ENCODE measurements at places on chromosomes 4 and X. TPM values are rescaled to one million over a fixed set of nuclear protein-coding genes. Genes with fewer than 3 reads are reported as not detected.
A peak's percentile ranks its signal among the peaks of the same experiment; 100 is the strongest.

HEPH gene
- 42.4 TPM for total RNA-seq

ADGRL3 gene
- total RNA-seq, result not detected

PPP1R2C gene
- total RNA-seq, result not detected

SMIM20 gene
- 24.3 TPM for total RNA-seq

BST1 gene
- 32.6 TPM for total RNA-seq

CFAP47 gene
- not detected for total RNA-seq

DNA sequence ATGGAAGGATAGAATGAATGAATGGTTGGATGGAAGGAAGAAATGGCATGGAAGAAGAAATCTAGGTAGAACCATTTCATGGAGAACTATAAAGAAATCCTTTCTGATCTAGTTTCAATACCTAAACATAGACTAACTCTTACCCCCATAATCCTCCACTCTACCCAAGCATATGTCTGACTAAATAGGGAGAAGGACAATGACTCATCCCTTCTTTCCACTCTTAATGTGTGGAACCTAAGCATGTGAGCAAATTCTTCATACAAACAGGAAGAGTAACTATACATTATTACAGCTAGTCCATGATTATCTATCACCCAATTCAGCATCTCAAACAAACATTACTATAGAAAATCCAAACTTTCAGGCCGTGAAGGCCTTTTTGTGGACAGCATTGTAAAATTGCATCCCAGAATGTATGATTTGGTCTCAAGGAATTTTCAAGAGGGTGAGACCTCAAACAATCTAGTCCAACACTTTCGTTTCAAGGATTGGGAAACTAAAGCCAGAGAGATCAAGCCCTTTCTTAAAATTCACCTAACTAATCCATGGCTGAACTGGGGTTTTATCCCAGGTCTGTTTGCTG lies 11.2 kb downstream of the C1QTNF7 start:
- DNase-seq, result peak; percentile 54

DNA sequence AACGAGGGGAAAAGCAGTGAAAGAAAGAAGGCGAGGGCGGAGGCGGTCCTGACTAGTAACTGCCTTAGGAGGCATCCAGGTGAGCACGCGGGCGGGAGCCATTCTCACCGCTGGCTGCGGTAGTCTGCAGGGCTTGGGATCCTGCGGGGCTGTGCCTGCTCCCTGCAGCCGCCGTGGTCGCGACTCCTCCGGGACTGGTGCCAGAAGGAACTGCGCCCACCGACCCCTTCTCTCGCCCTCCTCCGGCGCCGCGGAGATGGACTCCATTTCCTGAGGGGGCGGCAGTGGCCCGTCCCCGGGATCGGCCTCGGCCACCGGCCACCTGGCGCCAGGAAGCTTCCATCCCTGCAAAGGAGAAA lies 543 bp downstream of the NFXL1 start:
- peak; percentile 45 for DNase-seq

- DNase-seq, result no peak
Observed at GRCh38 chr4:172344308-172344938, 531.2 kb downstream of the GALNTL6 start.

DNA sequence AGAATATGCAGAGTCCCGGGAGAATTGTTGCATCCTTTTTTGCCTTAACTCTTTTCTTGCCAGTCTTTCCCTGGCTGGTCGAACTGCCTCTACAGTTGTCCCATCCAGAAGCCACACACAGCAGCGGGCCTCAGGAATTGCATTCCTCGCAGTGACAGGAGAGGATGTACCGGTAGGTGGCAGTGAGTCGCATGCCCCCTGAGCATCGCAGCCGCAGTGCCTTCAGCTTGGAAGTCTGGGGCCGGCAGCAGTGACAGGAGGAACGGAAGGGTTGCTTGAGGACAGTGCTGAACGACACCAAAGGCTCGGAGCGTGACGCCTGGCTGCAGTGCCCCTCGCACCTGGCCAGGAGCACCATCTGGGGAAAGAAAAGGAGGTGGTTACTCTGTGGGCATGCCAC lies 23.5 kb downstream of the NDP start:
- peak; percentile 42 for DNase-seq

DNA sequence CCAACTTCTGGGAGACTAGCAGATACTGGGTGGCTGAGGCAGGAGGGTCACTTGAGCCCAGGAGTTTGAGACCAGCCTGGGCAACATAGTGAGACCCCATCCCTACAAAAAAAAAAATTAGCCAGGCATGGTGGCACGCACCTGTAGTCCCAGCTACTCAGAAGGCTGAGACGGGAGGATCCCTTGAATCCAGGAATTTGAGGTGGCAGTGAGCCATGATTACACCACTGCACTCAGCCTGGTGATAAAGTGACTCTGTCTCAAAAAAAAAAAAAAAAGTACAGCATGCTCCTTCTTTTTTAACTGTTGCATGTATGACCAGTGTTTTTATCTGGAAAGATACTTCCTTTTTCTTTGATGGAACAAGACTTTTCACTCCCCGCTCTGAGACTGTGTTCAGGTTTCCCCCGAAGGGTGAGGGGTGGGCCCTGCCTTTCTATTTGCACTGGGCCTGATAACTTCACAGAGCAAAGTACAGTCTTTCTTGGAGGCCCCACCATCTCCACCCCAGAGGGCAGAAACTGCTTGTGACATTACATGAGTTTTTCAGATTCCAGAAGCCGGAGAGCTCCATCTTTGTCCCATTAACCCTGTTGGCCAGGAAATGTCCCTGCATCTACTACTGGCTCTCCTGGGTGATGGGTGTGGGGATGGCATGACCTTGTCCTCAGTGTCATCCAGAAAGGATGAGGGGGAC lies 35.2 kb downstream of the NYX start:
- DNase-seq, result peak; percentile 16

- DNase-seq, result no peak
Observed at GRCh38 chr4:118357601-118358000, 4.8 kb upstream of the PRSS12 start.

- DNase-seq, result no peak
Observed at GRCh38 chrX:97766501-97767095, 882.9 kb downstream of the RPA4 start.

DNA sequence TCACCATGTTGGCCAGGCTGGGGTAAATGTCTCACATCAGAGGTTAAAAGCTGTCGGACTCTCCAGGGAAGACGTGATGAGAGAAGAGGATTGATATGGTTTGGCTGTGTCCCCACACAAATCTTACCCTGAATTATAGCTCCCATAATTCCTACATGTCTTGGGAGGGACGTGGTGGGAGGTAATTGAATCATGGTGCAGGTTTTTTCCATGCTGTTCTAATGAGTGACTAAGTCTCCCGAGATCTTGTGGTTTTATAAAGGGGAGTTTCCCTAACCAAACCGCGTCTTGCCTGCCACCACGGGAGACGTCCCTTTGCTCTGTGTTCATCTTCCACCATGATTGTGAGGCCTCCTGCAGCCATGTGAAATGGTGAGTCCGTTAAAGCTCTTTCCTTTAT lies 64.4 kb downstream of the ASMT start:
- DNase-seq, result peak; percentile 26
